ENCODE measurements at places on chromosomes 5 and 9. TPM values are rescaled to one million over a fixed set of nuclear protein-coding genes. Genes with fewer than 3 reads are reported as not detected.
A peak's percentile ranks its signal among the peaks of the same experiment; 100 is the strongest.

Gene TRIP13
- polyA plus RNA-seq = 7.1 TPM

Gene COL15A1
- polyA plus RNA-seq = 169 TPM

Gene LCN15
- polyA plus RNA-seq = 0.62 TPM

Gene FBP1
- 0.73 TPM for polyA plus RNA-seq

GRCh38 chr9:88075966-88076285, 62.3 kb downstream of the SPATA31C2 start:
- no peak for DNase-seq

DNA sequence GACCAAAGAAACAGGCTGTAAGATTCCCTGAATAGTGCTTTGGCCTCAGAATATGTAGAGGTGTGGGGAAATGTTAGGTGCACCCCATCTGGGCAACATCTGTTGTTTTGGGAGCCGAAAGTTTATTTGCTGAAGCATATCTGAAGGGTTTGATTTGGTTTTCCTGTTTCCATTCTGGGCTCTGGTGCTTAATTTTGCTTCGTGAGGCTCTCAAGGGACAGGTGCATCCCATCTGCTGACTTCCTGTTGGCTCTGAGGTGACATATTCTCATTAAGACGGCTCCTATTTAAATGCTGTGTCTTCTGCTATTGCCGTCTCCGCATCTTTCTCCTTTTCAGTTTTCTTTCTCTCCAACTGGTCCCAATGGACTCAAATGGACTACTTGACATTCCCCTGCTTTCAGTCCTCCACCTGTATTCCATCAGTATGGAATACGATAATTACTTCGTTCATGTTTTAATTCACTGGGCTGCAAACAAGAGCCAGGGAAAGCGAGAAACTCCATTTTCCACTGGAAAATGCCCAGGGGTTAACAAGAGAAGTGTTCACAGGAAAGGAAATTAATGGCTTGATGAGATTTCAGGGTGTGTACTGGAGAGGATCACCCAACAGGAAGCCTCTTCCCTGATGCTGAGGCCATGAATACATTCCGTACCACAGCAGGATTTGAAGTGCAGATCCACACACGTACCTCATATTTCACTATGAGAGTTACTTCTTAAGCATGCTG, 104.0 kb downstream of the MTX3 start:
- peak; percentile 54 for DNase-seq

DNA sequence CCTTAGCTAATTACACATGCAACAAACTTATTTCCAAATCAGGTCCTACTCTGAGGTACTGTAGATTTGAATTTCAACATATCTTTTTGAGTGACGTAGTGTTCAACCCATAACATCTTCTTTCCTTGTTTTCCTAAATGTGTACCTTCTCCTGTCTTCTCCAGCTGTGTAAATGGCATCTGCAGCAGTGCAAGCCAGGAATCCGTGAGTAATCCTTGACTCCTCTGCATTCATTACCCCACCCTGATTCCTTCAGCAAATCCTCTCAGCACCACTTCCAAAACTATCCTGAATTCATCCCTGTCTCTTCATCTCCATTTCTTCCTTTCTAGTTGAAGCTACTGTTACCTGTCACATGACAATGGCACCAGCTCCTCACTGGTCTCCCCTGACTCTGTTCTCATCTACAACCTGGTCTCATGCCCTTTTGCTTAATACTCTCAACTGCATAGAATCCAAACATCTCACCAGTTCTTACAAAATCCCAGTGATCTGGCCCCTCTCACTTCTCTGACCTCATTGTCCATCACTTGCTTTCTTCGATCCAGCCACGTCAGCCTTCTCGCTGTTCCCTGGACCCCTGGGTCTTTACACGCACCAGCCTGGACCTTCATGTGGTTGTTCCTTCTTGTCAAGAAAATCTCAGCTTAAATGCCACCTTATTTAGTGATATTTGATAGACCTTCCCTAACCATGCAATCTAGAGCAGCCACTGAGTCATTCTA, 14.6 kb upstream of the TRAF1 start:
- peak; percentile 68 for DNase-seq

DNA sequence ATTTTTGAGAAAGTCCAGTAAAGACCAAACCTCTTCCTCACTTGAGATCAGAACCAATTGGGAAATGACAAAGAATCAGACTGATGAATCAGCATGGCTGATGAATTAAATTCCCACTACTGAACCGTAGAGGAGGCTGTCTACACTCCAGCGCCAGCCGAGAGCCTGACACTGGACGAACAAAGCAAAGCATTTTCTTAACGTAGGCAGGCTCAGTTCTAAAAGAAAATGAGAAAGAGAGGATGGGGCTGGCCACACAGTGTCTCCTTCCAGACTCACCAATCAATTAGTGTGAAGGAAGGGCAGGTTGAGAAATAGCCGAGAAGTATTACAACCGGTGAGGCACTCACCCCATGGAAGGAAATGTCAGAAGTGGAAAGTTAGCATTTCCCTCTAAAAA, 49.4 kb downstream of the ITGA1 start:
- no peak for DNase-seq
